ENCODE measurements at places on chromosomes 7 and 10.

GRCh38 chr7:29084832-29085231, 61.5 kb downstream of the CPVL start:
- DNase-seq, result no peak

DNA sequence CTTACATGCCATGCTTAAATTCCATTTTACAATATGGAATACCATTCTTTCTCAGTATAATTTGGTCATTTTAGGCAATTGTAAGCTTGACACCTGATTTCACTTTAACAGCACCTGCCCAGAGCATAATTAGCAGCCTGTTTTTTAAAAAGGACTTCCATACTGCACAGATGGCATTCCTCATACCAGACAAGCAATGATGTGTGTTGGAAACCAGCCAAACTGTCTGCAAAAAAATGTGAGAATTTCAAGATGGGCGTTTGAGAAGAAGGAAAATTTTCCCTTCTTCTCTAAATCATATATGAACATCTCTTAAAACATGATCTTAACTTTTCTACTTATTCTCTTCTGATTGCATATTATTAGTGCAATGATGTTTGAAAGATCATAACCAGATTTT, 40.4 kb upstream of the AGMO start:
- no peak for DNase-seq

DNA sequence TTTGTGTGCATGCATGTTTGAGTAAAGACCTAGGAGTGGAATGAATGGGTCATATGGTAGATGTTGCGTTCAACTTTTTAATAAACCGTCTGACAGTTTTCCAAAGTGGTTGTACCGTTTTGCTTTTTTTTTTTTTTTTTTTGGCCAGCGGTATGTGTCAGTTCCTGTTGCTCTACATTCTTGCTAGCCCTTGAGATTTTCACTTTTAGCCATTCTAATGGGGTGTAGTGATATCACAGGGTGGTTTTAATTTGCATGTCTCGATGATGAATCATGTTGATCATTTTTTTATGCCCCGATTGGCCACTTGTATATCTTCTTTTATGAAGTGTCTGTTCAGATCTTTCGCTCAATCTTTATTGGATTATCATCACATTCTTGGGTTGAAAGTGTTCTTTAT, 320.7 kb downstream of the CAMK1D start:
- no peak for DNase-seq

DNA sequence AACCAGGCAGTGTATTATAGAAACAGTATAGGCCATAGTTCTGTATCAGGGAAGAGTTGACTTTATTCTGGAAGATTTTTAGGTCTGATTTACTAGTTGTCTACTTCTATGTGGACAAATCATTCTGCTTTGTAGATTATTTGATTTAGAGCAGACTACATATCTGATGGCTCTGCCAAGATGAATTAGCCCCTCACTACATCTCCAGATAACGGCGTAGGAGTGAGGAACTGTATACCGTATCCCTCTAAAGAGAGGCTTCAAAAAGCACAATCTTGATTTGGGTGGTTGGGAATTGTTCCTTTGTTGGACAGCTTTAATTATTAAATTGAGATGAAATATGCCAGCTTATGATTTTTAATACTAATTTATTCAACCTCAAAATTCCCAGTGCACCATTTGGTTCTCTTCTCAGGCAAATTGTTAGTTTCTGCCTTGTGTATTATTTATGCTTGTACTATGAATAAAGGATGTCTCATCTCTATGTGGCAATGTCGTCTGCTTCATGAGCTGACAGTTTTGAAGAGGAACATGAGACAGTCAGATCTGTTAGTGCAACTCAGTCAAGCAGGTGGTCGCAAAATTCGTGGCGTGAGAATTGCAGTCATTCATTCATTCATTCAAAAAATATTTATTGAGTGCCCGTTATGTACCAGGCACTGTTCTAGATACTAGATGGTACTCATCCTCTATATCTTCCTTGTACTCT, 422.8 kb downstream of the EXOC4 start:
- no peak for DNase-seq

DNA sequence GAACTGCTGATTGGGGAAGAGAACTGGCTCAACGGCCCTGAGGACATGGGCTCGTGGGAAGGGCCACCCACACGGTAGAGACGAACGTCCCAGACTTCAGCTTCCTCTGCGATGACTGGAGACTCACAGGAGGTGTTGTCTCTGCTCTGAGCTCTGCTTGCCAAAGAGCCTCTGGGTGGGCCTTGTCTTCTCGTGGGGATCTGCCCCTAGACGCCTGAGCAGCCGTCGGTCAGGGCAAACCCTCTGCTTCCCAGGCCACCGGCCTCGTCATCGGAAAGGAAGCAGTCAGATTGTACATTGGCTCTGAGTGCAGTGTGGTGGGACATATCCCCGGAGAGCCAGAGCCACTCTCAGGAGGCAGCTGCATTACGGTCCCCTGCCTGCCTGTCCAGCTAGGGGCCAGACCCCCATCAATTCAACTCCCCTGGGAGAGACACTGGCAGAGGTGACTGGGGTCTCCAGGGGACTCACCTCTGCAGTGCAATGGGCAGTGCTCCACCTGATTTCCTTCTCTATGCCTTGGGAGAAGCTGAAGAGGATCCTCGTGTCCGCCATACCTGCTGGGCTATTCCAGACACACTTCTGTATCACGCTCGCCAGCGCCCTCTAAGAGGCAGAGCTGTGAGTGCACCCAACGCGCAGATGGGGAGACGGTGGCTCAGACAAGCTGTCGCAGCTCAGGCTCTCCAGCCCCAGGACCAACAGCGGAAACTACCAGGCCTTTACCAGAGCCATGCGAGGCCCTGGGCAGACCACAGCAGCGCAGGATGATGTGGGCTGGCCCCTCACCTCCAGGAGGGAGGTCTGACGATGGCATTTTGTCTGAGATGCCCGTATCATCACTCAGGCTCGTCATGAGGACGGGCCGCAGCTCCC, 227.4 kb downstream of the TCERG1L start:
- peak; percentile 90 for DNase-seq

GRCh38 chr10:120335553-120335952, 121.5 kb upstream of the PLPP4 start:
- DNase-seq, result no peak

- no peak for DNase-seq
Measured at GRCh38 chr7:1054861-1055450, 10.6 kb downstream of the GPR146 start.

GRCh38 chr7:109529712-109530111, 960.0 kb downstream of the DNAJB9 start:
- peak; percentile 41 for DNase-seq

- no peak for DNase-seq
Measured at GRCh38 chr7:37372750-37373149, 75.9 kb downstream of the ELMO1 start.

- no peak for DNase-seq
Measured at GRCh38 chr7:36036590-36036989, 116.5 kb upstream of the EEPD1 start.

- no peak for DNase-seq
Measured at GRCh38 chr10:77045085-77045484, 592.5 kb downstream of the KCNMA1 start.

- DNase-seq, result no peak
Measured at GRCh38 chr7:7102906-7103305, 79.4 kb upstream of the C1GALT1 start.
